Mesendoderm (in vitro differentiated cells): ENCODE measurements at places on chromosomes 4 and X.

- DNase-seq: peak; percentile 38
Measured at GRCh38 chr4:145564540-145564939, 54.6 kb upstream of the MMAA start.

DNA sequence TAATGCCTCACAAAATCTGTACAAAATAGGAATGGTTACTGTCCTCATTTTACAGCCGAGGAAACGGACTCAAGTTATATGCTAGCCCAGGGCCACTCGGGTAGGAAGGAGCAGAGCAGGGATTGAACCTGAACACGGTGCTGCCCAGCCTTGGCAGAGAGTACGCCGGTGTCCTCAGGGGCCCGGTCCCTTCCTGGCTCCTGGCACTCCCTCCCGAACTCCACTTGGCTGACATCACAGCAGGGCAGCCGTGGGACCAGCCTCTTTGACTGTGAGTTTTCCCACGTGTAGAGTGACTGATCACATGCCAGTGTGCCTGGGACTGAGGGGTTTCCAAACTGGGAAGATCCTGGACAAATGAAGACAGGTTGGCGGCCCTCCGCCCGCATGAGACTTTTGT lies 23.7 kb downstream of the MAN2B2 start:
- no peak for DNase-seq

- DNase-seq: no peak
Measured at GRCh38 chr4:60315586-60315985, 884.5 kb upstream of the ADGRL3 start.

DNA sequence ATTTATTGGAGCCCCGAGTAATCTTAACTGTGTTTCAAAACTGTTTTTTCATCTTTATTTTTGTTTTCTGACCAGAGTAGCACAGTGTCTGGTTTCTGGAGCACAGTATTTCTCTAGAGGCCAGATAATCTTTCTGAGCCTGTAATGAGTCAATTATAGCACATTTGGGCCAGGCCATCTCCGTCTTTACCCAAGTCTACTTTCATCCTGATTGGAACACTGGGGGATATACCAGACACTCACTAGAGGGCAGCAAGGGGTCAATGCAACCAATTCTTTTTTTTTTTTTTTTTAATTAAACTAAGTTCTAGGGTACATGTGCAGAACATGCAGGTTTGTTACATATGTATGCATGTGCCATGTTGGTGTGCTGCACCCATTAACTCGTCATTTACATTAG lies 282.0 kb downstream of the ARHGAP24 start:
- DNase-seq: peak; percentile 64

- no peak for DNase-seq
Measured at GRCh38 chrX:7876957-7877356, 34.0 kb downstream of the VCX start.

DNA sequence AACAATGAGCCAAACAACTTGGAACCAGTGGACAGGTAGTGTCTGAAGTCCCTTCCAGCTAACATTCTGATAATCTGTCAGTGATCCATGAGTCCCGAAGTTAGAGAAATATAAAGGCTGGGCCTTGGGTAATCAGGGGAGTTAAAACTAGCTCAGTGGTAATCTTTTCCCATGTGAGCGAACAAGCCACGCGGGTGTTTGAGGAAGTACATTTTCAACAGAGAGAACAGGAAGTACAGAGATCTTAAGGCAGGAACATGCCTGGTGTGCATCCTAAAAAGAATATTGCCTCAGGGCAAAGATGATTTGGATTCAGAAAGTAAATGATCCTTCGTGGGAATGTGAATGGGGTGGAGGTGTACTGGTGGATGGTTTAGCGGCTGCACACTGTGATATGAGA lies 42.9 kb downstream of the FNIP2 start:
- no peak for DNase-seq

DNA sequence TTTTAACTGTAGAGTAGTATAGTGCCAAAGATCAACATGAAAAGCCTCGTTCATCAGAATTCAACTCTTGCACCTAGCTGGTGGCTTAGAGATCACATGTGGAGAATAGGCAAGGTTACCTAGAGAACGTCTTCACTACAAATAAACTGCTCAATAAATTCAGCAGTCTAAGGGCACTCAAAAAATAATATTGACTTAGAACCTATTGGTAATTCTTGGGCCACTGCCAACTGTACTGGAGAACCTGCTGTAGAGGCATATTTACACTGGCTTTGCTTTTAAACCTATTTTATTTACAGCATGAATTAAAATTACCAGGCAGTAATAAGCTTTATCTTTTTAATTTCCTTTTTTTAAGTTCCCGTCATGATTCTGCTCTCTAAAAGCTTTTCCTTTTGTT lies 343.7 kb downstream of the PDHA2 start:
- no peak for DNase-seq

DNA sequence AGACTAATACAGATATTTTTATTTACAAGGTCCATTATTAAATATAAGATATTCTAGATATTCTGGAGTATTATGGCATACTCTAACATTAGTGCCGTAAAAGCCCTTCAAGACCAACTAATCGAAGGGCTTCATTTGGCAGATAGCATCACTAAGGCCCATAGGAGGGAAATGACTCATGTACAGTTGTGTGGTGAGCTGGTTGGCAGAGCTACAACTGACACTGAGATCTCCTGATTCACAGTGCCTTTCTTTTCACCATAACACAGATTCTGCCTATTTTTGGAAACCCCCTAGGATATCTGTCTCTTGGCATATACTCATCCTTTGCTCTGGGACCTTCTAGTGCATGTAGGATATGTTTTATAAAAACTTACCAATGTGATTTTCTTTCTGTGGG lies 201.7 kb upstream of the AFF2 start:
- no peak for DNase-seq

DNA sequence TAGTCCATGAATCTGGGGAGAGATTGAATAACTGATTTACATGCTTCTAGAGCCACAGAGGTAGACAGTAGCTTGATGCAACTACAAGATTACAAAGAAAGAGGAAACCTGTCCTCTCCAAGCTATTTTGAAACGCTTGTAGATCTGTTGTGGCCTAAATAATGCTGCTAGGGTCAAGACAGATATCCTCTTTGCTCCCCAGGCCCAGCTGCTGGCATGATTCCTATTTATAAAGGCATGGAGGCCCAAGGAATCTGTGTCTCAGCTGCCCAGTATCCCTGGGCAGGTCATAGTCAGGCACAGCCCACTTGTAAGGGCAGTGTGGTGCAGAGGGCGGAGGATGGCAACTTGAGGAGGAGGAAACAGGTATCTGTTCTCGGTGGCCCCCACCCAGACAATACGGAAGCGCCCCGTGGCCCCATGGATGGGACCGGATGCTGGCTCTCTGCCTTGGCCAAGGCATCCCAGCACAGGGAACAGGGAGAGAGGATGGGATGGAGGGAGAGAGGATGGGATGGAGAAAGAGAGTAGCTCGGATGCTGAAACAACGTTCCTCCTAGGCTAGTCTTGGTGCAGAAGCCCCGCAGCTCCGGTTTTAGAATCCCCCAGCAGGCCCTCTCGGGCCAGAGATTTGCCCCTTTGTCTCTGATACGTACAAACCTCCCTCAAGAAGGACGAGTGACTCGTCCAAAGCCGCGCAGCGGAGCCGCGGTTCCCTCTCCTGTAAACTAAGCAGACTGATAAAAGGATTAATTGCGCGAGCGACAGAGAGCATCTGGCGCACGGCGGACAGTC lies 767 bp upstream of the SMIM20 start:
- DNase-seq: peak; percentile 61

DNA sequence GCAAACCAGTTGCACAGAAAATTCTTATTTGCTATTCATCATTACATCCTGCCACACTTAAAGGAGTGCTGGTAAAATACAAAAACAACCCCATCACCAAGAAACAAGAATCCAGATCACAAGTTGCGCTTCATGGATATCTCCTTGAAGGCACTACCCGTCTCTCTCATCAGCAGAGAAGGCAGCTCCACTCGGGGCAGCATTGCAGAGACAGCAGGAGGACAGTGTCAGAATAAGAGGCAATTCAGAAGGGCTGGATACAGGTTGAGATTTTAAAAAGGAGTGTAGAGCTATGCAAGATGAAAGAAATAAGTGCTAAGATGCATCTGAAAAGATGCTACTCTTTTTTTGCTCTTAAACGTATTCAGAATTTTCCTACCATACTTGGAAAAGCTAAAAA lies 71.4 kb downstream of the LDB2 start:
- DNase-seq: peak; percentile 48

DNA sequence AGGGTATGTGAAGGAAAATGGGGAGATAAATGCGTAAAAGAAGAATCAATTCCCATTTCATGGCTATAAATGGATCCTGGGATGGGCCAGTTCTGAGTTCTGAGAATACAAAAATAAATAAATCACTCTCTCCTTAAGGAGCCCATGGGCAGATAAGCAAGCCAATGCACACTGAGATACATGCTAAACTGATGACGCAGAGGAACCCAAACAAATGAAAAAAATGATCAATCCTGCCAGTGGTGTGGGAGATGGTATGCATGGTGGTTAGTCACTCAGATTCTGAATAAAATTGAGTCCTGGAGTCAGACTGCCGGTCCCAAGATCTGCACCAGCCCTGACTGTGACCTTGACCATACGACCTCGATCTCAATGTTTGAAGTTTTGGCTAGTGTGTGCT lies 59.7 kb downstream of the NEIL3 start:
- DNase-seq: no peak

GRCh38 chr4:86960557-86960961 lies 25.7 kb downstream of the AFF1 start:
- peak; percentile 63 for DNase-seq

DNA sequence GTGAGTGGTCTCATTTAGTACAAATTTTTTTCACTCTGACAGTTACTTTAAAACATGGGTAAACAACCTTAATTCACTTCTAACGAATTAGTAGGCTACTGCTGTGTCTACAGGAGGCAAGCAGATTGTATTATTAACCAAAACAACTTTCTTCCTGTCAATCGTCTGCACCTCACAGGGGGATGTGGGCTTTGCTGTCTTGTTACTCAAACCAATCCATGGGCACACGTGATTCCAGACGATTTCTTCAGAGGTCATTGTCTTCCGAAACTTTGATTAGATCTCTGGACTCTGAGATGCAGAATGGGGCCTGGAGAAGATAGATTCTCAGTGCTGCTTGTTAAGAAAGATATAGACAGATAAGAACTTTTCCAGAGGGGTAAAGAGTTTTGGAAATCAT lies 327.8 kb downstream of the DHX15 start:
- DNase-seq: no peak

DNA sequence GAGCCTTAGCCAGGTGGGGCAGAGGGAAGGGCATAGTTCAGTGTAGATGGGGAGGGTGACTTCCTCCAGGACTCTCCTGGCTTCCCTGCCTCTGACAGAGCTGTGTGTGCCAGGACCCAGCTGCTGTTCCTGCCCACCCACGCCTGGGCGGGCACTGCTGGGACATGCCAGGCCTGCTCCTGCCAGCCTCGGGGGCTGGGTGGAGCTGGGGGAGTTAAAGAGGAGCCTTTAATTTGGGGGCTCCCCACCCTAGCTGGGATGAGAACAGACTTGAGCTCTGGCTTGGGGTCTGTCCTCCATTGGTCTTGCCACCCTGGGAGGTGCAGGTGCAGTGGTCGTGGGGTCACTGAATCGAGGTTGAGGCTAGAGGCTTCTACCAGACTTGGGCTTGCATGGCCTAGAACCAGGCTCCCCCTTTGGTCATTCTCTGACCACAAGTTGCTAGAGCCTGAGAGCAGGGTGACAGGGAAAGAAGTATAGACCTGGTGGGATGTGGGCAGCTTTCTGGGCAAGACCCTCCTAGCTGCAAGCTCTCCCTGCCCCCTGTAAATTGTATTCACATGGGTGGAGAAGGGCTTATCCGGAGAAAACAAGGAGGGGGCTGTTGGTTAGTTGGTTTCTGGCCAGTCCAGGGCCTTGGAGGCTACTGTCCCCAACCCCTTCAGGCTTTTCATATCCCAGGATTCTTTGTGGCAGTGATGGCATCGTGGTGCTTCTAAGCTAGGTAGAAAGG lies 5.7 kb downstream of the EFNB1 start:
- no peak for DNase-seq

GRCh38 chr4:101192244-101192643 lies 155.1 kb downstream of the PPP3CA start:
- no peak for DNase-seq

DNA sequence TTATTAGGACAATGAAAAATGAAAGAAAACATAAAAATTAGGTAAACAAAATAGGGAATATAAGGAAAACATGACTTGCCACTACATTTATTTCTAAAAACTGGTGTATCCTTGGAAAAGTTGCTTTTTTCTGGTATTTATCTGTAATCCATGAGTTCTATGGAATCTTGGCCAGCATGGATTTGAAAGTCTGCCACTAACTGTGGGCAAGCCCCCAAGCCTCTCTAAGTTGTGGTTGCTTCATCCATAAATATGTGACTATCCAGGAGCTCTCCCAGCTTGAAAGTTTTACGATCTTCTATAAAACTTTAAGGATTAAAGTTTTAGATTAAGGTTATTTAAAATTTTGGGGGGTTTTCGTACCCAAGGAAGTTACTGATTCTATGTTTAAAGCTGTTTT lies 21.8 kb downstream of the RPS6KA3 start:
- no peak for DNase-seq

GRCh38 chr4:181478656-181479055 lies 764.5 kb upstream of the TENM3 start:
- DNase-seq: no peak

- no peak for DNase-seq
Measured at GRCh38 chr4:142567620-142568451, 278.3 kb downstream of the INPP4B start.

- no peak for DNase-seq
Measured at GRCh38 chr4:48841045-48841827, 10.3 kb downstream of the OCIAD1 start.

- DNase-seq: no peak
Measured at GRCh38 chr4:102586002-102586643, 85.0 kb downstream of the NFKB1 start.

DNA sequence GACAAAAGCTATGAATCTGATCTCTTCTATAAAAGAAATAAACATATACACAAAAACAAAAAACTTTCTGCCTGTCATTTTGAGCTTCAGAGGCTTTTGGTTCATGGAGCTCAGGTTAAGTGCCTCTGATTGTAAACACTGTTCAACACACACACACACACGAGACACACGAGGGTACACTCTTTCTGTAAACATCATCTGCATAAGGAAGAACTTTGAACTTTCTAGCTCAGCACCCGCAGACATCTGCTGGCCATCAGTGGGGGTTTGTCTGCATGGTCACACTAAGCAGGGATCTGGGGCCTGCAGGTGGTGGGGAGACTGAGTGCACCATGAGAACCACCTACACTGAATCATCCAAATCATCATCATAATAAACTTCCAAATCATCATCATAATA lies 54.9 kb downstream of the STX18 start:
- no peak for DNase-seq

- DNase-seq: peak; percentile 1
Measured at GRCh38 chrX:126141014-126141413, 25.1 kb downstream of the DCAF12L2 start.

GRCh38 chrX:16970977-16971376 lies 24.5 kb downstream of the REPS2 start:
- no peak for DNase-seq

DNA sequence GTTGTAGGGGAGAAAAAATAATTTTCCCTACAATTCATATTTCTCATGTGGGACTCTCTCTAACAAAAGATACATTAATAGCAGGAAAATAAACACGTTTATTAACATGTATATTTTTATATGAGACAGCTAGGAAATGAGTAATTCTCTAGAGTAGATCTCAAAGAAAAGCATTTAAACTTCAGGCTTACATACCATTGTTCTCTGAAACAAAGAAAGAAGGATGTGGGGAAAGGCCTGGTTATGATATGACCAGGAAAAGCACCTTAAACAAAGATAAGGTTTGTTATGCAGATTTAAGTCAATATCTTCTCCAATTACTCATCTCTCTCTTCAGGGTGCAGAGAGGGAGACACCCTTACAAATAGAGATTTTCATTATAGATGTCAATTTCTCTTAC lies 131.3 kb downstream of the SLC7A11 start:
- peak; percentile 10 for DNase-seq
